ENCODE measurements at places on chromosomes 4 and X.

DNA sequence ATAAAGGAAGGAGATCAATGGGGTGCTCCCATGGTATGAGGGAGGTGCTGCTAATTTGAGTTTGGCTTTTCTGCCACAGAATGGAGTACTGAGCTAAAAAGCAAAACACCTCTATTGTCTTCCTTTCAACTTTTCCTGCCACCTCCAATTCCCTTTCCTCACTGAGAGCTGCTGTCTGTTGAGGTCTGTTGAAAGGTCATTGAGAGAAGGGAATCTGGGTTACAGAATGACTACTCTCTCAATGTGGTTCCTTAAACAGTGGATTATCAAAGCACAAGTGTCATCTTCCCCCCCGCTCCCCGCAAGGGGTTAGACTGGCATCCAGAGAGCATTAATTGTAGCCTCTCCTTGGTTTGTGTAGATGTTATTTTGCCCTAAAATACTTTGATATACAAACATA is 10.7 kb downstream of the USP9X start:
- DNase-seq = no peak

DNA sequence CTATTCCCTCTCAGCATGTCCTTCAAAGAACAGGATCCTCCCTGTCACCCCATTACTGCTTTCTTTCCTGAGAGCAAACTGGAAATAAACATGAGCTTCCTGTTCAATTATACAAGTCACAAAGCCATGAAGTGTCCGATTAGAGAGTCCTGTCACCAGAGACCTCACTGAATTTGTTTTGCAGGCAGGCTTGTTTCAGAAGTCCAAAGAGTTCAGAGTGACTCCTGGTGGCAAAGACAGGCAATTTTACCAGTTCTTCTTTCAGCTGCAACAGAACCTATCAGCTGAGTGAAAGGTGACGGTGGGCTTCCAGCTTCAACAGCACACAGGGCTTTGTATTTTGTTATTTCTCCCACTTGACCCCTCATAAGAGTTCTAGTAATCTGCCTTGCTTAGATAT is 6.4 kb downstream of the ELK1 start:
- DNase-seq = no peak

DNA sequence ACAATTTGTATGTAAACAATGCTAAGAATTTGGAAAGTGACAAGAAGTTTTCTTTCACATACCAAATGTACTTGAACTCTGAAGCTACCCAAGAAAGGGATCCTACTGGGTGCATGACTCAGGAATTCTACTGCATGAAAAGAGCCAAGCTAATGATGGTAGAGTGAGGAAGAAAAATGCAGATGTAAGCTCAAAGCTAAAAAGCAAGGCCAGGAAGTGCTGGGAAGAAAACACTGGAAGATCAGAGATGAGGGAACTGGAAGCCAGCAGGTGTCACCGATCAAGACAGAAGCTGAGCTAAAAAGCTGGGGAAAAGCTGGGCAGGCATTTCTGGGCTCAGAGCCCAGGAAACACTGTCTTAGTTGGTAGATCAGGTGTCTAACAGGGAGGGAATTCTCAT is 449.1 kb downstream of the NKX6-1 start:
- DNase-seq = no peak

DNA sequence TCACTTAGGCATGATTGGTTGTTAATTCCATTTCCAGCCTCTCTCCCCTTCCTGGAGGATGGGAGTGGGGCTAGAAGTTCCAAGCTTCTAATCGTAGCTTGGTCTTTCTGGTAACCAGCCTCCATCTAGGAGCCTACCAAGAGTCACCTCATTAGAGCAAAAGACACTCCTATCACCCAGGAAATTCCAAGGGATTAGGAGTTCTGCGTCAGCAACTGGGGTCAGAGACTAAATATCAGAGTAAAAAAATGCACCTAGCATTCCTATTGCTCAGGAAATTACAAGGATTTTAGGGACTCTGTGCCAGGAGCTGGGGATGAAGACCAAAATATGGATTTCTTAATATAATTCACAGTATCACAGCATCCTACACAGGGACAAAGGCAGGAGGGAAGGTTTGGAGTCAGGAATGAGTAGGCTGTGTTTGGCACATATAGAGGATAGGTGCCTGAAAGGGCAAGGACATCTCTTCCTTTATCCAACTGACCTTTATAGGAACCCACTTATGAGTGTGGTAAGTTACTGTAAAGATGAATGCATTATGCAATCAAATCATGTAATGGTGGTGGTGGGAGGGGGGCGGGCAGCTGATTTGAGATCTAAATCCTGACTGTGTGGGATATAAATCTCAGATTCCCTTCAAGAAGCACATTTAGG is 30.5 kb upstream of the LIMCH1 start:
- no peak for DNase-seq

- no peak for DNase-seq
Measured at GRCh38 chr4:15395311-15395710, 32.5 kb upstream of the C1QTNF7 start.

- no peak for DNase-seq
Measured at GRCh38 chr4:107593230-107593629, 126.8 kb downstream of the PAPSS1 start.

DNA sequence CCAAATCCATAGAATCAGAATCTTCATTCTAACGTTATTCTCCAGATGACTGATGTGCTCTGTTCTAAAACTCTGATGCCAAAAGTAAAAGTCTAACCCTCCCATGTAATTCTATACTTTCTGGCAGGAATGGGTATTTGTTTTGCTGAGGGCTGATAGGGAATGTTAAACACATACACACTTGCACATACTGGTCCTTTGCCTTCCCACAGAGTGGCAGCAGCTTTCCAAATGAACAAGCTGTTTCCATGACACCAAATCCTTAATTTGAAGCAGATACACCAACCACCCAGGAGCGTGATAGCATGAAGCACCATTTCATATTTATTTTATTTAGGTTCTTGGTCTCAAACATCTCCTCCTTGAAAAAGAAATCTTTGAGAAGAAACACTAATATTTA is 155.5 kb upstream of the PRDX4 start:
- no peak for DNase-seq

DNA sequence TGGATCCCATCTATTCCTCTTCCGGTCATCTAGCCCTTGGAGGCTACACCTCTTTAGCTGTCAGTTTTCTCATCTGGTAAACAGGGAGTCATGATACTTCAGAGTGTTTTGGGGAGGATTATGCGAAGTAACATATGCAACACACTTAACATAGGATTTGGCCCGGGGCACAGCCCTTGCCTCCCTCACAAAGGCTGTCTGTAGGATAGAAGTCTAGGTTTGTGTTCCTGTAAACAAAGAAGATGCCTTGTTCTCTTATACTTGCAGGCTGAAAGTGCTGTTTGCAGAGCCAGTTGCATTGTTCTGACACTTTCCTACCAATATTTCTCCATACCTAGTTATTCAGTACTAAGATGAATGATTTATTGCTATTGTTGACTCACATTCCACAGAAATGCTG is 2.2 kb upstream of the APELA start:
- no peak for DNase-seq

DNA sequence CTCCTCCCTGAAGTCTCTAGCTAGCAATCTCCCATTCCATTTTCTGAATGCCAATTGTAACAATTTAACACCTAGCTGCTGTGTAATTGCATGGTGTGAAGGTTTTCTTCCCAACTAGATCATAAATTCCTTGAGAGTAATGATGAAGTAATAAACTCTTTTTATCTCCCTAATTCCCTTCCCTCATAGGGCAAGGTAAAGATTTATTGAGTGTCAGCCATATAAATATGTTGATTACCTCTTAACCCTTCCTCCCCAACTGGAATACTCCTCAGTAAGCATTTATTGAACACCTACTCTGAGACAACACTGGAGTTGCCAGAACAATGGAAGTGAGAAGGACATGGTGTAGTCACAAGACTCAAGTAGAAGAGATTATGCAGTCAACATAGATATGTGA is 112.7 kb downstream of the CLCN5 start:
- no peak for DNase-seq

- DNase-seq = no peak
Measured at GRCh38 chr4:164442180-164442579, 311.8 kb upstream of the SMIM31 start.

GRCh38 chr4:22962295-22962694 is 269.6 kb downstream of the GBA3 start:
- no peak for DNase-seq

GRCh38 chr4:126479709-126480108 is 1153.0 kb upstream of the INTU start:
- DNase-seq = no peak

Data from nucleus accumbens (tissue), 56 donors.